NCI-H1105 (cell line): ENCODE measurements at places on chromosomes 12 and 14.
A peak's percentile ranks its signal among the peaks of the same experiment; 100 is the strongest.

GRCh38 chr14:51283402-51284085 lies 43.5 kb downstream of the TMX1 start:
- DNase-seq: peak; percentile 91

DNA sequence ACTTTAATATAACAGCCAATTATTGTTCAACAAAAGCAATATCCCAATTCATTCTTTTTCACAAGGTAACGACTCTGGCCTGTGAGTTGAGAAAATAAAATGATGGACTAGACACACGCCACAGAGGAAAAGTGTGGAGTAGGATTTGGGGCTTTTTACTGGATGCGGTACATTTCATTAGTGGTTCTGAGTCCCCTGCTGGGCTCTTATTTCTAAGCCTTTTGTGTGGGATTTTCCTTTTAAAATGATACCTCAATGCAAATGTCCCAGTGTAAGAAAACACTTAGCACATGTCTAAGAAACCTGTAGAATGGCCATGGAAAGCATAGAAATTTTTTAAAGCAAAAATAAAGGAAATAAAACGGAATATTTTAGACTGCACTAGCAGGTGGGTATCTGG lies 73.4 kb downstream of the C12orf42 start:
- no peak for DNase-seq

DNA sequence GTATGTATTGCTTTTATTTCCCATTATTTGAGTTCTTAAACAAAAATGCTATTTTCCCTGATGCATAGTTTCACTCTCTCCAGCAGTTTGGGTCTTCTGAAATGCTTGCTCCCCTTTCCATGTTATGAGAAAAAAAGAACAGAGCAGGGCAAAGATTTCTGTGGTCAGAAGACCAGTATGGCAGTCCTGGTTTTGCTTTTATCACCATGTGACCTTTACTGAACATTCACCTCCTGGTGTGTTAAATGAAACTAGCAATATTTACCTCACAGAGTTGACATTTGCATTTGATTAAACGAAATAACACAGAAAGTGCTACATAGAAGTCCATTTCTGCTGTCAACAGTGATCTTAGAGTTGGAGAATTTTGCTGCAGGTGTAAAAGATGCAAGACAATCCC lies 141.0 kb upstream of the G2E3 start:
- no peak for DNase-seq

DNA sequence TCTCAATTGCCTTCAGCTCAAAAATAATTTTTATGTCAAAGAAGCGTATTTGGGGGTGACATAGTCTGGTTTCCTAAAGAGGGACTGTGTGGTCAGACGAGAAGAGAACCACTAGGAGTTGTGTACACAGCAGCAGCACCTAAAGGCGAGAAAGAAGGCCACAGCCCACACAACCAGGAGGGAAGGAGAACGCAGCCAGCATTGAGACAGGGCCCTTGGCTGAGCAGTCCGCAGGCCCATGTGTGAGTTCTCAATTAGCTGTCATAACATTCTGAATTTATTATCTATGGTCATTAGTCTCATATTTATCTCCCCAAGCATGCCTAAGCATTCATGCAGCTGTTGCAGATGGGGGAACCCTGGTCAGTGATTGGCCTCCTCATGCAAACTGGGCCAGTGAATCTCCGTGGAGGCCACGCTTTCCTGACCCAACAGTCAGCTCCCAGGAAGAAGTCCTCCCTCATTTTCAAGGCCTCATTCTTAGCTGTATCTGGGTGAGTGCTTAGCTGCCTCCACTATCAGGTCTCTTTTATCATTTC lies 81.2 kb upstream of the ATF7IP start:
- no peak for DNase-seq

- no peak for DNase-seq
These were observed 14.3 kb downstream of the CHGA start for GRCh38 chr14:92937051-92937937.

GRCh38 chr12:93011100-93011499 lies 82.0 kb upstream of the EEA1 start:
- no peak for DNase-seq

GRCh38 chr12:10501030-10501429 lies 4.7 kb upstream of the EIF2S3B start:
- DNase-seq: no peak

- DNase-seq: no peak
These were observed 33.3 kb downstream of the CCDC85C start for GRCh38 chr14:99570544-99571302.

DNA sequence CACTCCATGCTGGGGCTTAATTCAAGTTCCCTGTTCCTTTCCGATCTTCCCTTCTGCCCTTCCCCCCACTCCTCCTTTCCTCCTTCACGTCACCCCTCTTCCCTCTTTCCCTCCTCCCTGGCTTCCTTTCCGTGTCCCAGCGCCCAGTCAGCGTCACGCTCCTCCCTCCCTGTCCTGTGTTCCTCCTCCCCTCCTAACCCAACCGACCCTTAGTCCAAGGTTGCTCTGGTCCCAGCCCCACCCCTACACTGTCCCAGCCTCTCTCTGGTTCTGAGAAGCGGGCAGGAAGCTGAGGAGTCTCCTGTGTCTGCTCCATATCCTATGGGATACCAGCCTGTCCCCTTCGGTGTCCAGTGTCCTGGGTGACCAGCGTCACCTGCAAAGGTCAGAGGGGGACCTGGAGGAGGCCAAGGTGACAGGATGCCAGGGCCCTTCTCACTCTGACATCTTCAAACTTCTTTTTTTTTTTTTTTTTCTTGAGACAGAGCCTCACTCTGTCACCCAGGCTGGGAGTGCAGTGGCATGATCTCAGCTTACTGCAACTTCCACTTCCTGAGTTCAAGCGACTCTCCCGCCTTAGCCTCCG lies 56.2 kb upstream of the TSPAN9 start:
- no peak for DNase-seq

GRCh38 chr14:71142375-71143038 lies 235.2 kb downstream of the PCNX1 start:
- DNase-seq: no peak

DNA sequence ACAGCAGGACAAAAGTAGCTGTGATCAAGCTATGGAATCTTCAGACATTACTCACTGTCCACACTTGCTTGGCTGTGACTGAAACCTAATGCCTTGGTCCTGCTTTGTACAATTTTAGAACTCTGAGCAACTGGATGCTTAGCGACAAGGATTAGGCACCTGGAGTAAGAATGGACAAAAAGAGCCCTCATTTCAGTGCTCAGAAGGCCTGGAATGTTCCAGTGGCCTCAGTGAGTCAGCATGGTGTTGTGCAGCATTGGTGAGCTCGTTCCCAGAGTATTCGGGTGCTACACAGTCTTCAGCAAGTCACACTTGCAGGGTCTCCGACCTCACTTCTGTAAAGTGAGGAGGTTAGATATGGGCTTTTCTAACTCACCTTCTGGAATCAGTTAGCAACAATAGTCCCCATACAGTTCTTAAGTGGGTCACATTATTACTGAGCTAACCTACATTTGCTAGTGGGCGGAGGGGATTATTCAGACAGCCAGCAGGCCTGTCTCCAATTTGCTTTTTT lies 108.0 kb upstream of the MDM1 start:
- no peak for DNase-seq

DNA sequence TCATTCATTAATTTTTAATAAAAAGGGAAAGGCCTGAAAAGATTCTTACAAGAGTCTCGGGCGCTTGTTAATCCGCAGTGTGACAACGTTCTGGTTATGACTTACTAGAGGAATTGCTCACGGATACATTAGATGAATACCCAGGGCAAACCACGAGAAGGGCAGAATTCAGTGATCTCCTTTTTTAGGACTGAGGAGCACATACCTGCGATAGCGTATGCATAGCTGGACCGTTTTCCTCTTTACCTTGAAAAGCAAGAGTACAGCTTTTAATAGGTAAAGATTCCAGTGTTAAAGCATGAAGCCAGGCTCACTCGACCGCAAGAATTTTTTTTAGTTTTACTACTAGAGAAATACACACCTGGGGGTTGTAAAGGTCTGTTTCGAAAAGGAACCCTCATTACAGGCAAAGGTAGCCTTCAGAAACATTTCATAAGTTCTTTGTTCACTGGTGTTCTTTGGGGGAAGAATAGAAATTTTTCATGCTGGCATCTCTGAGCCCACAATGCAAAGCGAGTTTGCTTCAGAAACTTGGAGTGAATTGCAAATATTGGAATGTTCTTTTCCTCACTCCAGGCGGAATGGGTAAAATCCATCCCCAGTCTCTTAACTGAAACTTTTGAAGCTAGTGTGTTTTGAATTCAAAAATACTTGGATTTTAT lies 953 bp downstream of the MAPK1IP1L start:
- DNase-seq: no peak

GRCh38 chr14:75660238-75660629 lies 442 bp downstream of the ERG28 start:
- DNase-seq: no peak

GRCh38 chr12:47277972-47278448 lies 198.3 kb upstream of the AMIGO2 start:
- no peak for DNase-seq

GRCh38 chr12:54977155-54977554 lies 7.4 kb downstream of the TESPA1 start:
- no peak for DNase-seq

DNA sequence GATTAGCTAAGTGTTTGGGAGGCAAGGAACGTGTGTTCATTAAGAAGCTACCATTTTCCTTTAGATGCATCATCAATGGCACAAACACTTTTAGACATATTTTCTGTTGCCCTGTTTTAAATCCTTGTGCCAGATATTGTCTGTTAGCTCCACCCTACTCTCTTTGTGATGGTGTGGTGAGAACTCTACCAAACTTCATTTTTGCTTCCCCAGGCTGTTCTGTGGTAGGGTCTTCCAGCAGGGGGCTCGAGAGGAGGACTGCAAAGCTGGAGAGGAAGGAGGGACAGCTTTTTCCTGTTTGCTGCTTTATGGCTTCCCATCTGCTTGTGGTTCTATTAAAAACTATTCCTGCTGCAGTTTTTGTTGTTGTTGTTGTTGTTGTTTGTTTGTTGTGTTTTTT lies 23.8 kb upstream of the STRAP start:
- no peak for DNase-seq

- no peak for DNase-seq
These were observed 28.1 kb upstream of the PRICKLE1 start for GRCh38 chr12:42617622-42618021.

DNA sequence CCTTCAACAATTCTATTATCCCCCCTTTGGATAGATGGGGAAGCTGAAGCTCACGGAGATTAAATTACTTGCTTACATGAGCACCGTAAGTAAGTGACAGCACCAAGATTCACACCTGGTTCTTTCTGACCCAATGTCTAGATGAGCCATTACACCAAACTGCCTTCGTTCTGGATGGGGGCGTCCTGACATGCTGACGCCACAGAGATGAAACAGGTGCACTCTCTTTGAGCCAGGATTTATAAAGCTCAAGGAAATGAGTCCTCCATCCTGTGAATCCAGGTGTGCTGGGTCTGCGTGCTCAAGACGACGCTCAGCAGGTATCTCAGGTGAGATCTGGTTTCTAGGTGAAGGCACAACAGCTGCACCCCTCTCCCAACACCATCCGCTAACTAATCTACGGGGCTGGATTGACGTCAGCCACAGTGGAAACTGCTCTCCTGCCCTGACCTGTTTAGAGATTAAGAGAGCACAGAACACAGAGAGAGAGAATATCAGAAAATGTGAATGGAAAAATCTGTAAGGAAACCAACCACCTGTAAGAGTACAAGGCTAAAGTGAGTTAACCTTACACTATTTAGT lies 61.6 kb downstream of the KSR2 start:
- DNase-seq: peak; percentile 37

DNA sequence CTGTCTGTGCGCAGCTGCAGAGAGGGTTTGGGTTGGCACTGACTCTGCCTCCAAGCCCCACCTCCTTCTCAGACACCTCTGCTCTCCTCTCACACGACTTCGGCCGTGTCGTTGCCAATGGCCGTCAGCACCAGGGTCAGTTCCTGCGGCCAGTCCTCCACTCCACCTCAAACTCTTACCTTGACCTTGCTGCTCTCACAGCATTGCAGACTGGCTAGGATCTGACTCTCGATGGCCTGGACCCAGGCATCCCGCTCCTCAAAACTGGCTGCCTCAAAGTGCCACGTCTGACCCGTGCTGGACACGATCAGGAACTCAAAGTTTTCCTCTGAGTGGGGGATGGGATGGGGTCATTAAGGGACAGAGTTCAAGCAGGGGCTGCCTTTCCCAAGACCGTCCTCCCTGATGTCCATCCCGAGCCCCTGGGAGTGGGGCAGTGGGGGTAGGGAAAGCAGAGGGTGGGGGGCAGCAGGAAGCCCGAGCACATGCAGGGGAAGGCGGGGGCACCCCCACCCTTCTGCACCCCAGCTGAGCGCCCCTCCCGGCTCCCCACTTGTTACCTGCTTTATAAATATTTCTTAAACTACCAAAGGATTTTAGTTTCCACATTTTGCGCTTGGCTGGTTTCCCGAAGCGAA lies 10.7 kb downstream of the AGAP2 start:
- no peak for DNase-seq

GRCh38 chr14:98077176-98077575 lies 1194.8 kb downstream of the BCL11B start:
- no peak for DNase-seq
